ENCODE measurements at places on chromosomes 1 and 21.

DNA sequence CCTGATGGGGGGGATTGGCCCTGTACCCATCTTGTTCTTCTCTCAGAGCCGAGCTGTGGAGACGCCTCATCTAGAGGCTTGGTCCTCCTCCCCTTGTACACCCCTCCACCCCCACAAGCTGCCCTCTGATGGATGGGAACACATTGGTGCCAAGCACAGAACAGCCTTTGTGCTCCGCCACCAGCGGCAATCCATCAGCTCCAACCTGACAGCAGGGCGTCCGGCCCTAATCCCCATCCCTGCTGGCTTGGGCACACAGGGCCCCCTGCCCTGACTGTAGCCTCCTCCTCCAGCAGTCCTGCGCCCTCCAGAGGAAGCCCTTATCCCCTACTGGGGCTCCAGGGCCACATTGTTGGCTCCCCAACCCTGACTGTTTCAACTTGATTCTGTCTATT, 3.8 kb upstream of the MYOG start:
- H3K4me1 ChIP-seq = peaks cover 42% of the 10 kb centered on the region
- no peak overlapping the region for H3K4me3 ChIP-seq
- H3K36me3 ChIP-seq = no peaks in the 10 kb centered on the region
- H3K27me3 ChIP-seq = no peaks in the 10 kb centered on the region
- no peak for DNase-seq

DNA sequence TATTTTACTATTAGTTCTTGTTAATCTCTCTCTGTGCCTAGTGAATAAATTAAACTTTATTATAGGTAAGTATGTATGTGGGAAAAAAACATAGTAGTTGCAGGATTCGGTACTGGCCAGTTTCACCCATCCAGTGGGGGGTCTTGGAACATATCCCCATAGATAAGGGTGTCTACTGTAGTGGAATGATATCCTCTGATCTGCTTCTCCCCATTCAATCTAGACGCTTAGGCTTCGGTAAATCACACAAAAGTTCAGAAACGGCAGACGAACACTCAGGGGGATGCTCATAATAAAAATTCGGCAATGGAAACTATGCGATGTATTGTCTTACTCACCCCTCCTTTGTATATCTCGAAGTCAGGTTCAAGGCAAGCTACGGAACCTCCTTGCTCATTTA, 232.9 kb upstream of the COA6 start:
- no peak overlapping the region for H3K4me3 ChIP-seq
- no peak for DNase-seq
- peaks cover 8% of the 10 kb centered on the region for H3K4me1 ChIP-seq
- H3K27me3 ChIP-seq = no peaks in the 10 kb centered on the region

GRCh38 chr21:26351661-26352060, 181.1 kb upstream of the APP start:
- peak overlapping the region; percentile 40 for H3K27ac ChIP-seq
- peaks cover 12% of the 10 kb centered on the region for H3K4me1 ChIP-seq
- H3K36me3 ChIP-seq = no peaks in the 10 kb centered on the region
- no peaks in the 10 kb centered on the region for H3K27me3 ChIP-seq

- no peak for DNase-seq
- H3K27ac ChIP-seq = peak overlapping the region; percentile 19
- H3K4me1 ChIP-seq = peaks cover 28% of the 10 kb centered on the region
- H3K27me3 ChIP-seq = no peaks in the 10 kb centered on the region
- H3K36me3 ChIP-seq = no peaks in the 10 kb centered on the region
Observed at GRCh38 chr1:21334214-21335087, 44.2 kb upstream of the ECE1 start.

- H3K4me3 ChIP-seq = no peak overlapping the region
- H3K36me3 ChIP-seq = no peaks in the 10 kb centered on the region
- no peak for DNase-seq
Observed at GRCh38 chr1:114522264-114522575, 11.2 kb upstream of the TRIM33 start.

- H3K27ac ChIP-seq = no peak overlapping the region
- no peaks in the 10 kb centered on the region for H3K4me1 ChIP-seq
- no peak for DNase-seq
Observed at GRCh38 chr1:147625362-147625995, 44.8 kb downstream of the ACP6 start.

DNA sequence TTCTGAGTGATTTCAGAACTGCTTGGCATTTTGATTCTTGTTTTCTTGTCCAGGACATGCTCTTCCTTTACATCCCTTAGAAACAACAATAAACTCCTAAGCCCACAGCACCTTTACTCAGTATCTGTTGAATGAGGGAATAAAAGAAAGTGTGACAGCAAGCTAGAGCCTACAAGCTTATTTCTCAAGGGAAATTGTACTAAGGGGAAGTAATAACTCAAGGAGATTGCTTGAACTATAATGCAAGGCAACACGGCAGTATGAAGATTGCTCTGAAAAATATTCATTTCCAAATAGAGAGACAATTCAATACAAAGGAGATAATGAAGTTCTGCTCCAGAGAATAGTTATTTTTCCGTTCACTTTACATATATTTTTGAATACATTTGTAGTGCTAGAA, 6.5 kb downstream of the OR6P1 start:
- H3K4me3 ChIP-seq = no peak overlapping the region
- DNase-seq = no peak
- H3K36me3 ChIP-seq = no peaks in the 10 kb centered on the region
- no peaks in the 10 kb centered on the region for H3K27me3 ChIP-seq

Measured in keratinocyte (primary cell).